ENCODE measurements at places on chromosomes 2 and 18. TPM values are rescaled to one million over a fixed set of nuclear protein-coding genes. Genes with fewer than 3 reads are reported as not detected.

DNA sequence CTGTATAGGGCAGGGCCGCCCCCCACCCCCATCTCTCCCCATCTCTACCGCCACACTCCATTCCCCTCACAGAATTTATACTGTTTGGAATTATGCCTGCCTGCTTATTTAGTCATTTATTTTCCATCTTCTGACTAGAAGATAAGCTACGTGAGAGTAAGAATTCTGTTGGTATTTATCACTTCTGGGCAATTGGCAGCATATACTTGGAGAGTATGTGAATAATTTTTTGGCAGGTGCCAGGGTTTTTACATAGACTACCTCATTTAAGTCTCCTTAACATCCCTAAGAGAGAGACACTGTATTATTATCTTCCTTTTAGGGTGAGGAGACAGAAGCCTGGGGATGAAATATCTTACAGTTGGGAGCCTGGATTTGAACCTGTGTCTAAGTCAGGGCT, 45.0 kb downstream of the SLC4A1AP start:
- H3K4me1 ChIP-seq: peaks cover under 1% of the 10 kb centered on the region
- H3K36me3 ChIP-seq: no peaks in the 10 kb centered on the region
- no peak overlapping the region for H3K4me3 ChIP-seq

DNA sequence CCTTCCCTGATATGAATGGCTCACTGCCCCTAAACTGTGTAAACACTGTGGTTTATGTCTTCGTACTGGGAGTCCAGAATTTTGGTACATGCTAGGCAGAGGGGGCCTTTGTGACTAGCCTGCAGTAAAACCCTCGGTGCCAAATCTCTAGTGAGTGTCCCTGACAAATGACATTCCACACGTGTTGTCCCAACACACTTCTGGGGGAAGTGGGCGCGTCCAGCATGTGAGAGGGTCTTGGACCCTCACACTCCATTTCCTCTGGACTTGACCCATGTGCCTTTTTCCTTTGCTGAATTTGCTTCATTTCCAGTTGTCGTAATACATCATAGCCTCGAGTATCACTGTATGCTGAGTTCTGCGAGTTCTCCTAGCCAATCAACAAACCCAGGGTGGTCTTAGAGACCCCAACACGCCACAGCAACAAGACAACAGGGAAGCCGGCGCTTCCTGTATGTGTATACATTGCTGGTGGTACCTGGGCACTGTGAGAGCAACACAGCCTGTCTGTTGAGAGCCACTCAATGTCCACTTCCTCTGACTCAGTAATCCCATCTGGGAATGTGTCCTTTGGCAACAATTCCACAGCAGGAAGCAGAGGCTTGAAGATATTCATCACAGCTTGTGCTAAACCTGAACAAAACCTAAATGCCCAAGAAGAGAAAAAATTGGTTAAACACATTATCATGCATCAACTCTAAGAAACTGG, 26.9 kb upstream of the SLC66A3 start:
- H3K36me3 ChIP-seq: no peaks in the 10 kb centered on the region
- no peak overlapping the region for H3K27ac ChIP-seq
- H3K4me3 ChIP-seq: no peak overlapping the region
- DNase-seq: peak; percentile 35
- no peaks in the 10 kb centered on the region for H3K27me3 ChIP-seq
- H3K4me1 ChIP-seq: peaks cover 7% of the 10 kb centered on the region

- DNase-seq: no peak
- H3K4me1 ChIP-seq: no peaks in the 10 kb centered on the region
- H3K4me3 ChIP-seq: no peak overlapping the region
- no peaks in the 10 kb centered on the region for H3K27me3 ChIP-seq
- no peak overlapping the region for H3K27ac ChIP-seq
Observed at GRCh38 chr2:237194081-237194480, 108.4 kb downstream of the COPS8 start.

DNA sequence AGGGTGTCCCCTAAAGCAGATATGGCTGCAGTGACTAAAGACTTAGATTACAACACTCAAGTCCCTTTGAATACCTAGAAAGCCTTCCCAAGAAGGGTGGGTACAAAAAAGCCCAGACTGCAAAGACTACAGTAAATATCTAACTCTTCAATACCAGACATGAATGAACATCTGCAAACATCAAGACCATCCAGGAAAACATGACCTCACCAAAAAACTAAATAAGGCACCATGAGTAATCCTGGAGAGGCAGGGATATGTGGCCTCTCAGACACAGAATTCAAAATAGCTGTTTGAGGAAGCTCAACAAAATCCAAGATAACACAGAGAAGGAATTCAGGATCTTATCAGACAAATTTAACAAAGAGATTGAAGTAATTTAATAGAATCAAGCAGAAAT, 138.2 kb upstream of the OTOS start:
- no peak overlapping the region for H3K27ac ChIP-seq
- peak overlapping the region; percentile 21 for H3K4me3 ChIP-seq
- H3K36me3 ChIP-seq: no peaks in the 10 kb centered on the region
- H3K27me3 ChIP-seq: no peaks in the 10 kb centered on the region

The GCFC2 gene
- 28.7 TPM for total RNA-seq

Data from endodermal cell (in vitro differentiated cells).